ENCODE measurements at places on chromosomes 2 and 18.

- DNase-seq: no peak
These were observed 335.3 kb downstream of the TNS1 start for GRCh38 chr2:217667512-217667911.

DNA sequence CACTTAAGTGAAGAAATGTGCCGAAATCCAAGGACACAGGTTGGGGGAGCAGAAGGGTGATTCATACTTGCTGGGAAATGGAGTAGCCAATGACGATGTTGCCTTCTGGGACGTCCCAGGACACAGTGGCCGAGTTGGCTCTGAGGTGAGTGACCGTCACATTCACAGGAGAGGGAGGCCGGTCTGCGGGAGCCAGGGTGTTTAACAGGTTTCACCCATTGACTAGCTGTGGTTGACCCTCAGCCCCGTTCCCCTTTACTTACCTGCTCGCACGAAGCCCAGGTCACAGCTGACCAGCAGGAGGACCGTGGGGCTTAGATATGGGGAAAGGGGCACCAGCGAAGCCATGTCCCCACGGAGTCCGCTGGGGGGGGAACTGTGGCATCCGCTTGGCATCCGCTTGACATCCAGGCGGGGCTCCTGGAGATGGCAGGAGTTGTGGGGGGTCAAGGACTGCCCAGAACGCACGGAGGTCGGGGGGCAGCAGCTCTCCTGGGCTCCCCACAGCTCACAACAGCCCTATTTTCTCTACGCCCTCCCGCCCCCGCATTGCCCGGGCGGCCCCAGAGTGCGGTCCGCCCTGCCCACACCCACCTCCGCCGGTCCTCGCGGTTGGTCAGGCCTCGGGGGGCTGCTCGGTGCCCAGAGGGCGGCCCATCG, 586 bp downstream of the FNDC4 start:
- no peak for DNase-seq

DNA sequence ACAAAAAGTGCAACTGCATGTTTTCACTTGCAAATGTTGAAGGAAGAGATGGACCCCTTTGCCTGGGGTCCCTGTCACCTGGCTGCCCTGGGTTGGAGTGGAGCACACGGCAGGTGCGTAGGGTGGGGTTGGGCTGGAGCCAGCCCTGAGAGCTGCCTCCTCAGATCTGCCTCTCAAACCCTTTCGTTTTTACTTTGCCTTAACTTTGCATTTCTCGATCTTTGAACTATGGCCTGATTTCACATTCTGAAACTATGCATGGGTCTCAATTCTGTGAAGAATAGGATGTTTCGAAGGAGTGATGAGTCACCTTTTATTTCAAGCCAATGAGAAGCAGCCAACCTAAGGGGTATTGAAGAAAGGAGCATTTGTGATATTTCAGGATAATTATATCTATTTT, 132.8 kb downstream of the ACOXL start:
- no peak for DNase-seq

DNA sequence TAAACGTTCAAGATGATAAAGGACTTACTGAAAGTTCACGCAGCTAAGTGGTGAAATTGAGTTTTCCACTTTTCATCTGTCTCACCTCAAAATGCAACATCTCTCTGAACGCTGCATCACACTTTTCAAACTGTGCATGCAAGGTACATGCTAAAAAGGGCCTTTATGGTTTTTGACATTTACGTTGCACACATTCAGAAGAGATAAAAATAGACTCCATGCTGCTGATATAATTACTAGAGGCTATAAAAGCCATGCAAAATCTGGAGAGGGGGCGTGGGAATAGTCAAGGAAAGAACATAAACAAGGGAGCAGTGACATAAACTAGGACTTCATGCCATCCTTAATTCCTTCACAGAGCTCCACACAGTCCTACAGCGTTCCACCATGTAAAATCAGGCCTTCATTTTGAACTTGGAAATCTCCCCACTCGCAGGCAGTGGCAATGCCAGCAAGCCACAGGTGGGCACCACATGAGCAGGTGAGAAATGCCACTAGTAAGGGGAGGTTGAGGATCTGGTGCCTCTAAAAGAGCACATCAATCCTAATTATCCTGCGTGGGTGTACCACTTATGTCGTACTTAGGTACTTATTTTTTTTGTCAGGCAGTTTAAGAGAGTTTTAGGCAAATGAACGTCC, 71.4 kb downstream of the ZEB2 start:
- DNase-seq: no peak

GRCh38 chr2:33090553-33091134, 143.9 kb downstream of the LTBP1 start:
- DNase-seq: no peak

GRCh38 chr2:41896186-41896846, 151.5 kb upstream of the PKDCC start:
- DNase-seq: no peak

DNA sequence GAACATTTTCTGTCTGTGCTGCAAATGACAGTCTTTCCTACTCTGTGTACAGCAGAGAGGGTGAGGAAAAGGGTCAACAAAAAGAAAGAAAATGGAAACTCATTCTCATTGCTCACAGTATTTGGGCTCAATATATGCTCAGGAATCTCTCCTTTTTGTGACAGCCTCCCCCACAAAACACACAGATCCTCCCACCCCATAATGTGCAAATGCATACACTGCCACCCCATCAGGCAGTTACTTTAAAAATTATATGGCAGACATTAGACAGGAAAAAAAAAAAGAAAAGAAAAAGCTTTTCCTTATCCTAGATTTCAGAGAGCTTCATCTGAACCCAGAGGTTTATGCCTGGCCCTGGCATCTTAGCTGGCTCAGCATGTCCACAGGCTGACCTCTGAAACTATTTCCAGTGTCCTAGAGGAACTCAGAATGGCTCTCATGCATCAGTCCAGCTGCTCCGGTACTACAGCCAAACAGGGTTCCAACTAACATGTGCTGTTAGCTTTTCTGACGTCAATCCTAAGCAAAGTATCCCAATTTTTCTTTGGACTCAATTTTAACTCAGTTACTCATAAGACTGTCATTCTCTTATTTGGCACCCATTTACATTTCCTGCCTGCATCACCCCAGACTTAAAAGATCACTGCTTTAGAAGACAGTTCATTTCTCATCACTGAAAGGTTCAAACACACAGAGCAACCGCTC, 105.9 kb downstream of the RBMS1 start:
- DNase-seq: no peak

DNA sequence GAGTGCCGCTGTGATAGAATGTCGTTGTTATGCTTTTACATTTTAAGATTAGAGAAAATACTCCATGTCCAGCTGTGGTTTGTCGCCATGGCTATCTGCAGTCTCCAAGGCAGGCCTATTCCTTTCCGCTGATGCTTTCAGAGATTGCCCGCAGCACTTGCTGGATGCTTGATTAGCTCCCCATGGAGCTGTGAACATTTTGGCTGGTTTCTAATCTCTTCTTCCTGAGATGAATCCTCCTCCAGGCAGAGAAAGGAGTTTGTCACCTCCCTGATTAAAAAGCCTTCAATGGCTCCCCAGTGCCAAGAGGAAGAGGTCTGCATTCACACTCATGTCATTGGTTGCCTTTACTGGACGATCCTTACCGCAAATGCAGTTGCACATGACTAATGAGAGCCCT, 32.6 kb upstream of the LPIN1 start:
- no peak for DNase-seq

GRCh38 chr2:42110641-42111322, 58.4 kb upstream of the EML4 start:
- no peak for DNase-seq

DNA sequence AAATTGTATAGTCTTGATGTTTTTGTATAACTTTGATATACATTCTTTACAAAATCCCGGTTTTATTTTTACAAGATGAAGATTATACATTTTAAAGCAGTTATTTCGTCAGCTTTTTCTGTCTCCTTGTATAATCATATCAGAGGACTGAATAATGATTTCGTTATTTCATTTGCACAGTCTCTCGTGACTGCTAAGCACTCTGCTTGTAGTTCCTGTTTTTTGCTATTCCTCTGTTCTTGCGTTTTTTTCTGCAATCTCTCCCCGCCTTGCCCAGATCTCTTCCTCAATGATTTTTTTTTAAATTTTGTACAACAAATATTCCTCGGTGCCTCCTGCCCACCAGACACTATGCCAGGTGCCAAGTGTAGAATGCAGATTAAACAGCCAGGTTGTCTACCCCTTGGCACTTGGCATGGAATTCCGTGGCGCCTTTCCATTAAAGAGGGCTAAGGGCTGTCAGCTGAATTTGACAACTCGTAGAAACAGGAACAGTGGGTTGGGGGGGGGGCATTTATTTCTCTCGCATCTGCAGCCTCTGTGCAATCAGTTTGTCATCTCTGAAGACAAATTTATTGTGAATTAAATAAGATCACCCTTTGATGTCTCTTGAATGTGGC, 69.6 kb downstream of the KLHL29 start:
- DNase-seq: no peak

GRCh38 chr2:8543383-8544170, 138.3 kb upstream of the ID2 start:
- DNase-seq: peak; percentile 74

- no peak for DNase-seq
These were observed 83.2 kb downstream of the THNSL2 start for GRCh38 chr2:88253375-88253774.

DNA sequence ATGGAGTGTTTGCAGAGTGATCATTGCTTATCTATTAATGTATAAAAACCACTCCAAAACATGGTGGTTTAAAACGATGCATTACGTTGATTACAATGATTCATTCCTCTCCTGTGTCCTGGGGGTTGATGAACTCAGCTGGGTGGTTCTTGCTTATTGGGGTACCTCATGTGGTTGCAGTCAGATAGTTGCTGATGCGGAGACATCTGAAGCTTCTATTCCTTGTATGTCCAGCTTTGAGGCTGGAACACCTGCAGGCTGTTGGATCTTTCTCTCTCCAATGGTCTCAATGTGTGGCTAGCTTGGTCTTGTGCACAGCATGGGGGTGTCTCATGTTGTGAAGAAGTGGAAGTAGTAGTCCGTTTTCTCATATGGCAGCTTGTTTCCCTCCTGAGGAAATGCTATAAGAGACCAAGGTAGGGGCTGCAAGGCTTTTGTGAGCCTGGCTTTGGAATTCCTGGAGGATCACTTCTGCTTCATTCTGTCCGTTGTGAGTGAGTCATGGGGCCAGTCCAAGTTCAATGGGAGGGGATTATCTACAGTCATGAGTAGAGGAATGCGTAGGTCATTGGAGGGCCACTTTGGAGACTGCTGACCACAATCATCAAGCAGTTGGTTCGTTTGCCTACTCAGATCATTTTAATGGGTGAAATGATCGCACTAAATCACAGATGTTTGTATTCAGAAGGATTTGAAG, 601.0 kb downstream of the SLC4A3 start:
- peak; percentile 66 for DNase-seq

DNA sequence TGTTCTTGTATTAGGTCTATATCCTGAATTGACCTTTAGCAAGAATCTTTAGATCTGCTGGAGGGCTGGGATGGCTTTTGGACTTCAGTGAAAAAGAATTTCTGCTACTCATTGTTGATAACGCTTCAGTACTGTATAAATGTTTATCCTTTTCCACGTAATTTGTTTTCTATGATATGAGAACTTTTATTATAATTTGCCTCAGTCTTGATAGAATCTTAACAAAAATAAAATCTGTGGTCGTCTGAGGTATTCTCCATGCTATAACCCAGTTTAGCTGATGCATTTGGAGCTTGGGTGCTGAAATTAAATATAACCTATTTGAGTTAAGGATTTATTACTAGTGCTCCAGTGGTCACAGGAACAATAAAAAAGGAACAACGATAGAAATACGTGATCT, 71.1 kb downstream of the ACTR3 start:
- no peak for DNase-seq

GRCh38 chr2:7043690-7044089, 126.5 kb downstream of the RNF144A start:
- DNase-seq: no peak

- peak; percentile 8 for DNase-seq
These were observed 558.2 kb downstream of the SUCLG1 start for GRCh38 chr2:83900862-83901261.

- DNase-seq: no peak
These were observed 655.9 kb downstream of the GALR1 start for GRCh38 chr18:77905449-77906055.

DNA sequence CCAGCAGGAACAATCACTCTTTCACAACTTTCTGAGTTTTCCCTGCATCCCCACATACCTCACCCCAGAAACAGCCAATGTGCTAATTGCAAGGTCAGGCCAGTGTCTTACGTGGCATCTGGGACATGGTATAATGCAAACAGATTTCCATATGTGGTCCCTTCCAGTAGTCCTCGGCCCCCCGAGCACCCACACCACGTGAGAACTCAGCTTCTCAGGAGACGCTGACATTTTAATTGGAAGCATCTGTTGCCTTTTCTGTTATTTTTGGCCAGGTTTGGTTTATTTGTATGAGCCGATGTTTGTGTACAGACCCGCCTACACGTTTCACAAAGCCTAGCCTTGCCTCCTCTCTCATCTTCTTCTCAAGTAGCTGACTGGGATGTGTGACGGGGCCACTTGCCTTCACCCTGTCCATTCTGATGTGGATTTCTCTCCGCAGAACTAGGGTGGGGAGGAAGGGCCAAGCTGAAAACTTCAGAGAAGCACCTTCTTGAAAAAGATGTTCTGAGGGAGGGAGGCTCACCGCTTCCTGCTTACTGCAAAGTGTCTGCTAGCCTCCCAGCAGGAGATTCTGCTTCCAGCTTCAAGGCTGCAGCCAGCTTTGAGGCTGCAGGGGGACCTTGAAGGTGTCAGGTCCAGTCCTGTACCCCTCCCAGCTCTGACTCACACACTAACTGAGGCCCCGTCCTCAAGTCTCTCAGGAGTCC, 109.6 kb upstream of the SLC14A2 start:
- no peak for DNase-seq

GRCh38 chr2:216698895-216699294, 3.5 kb upstream of the IGFBP5 start:
- no peak for DNase-seq

- no peak for DNase-seq
These were observed 900 bp downstream of the SLC40A1 start for GRCh38 chr2:189579585-189580186.

GRCh38 chr18:59712311-59712710, 15.1 kb upstream of the CCBE1 start:
- DNase-seq: no peak

DNA sequence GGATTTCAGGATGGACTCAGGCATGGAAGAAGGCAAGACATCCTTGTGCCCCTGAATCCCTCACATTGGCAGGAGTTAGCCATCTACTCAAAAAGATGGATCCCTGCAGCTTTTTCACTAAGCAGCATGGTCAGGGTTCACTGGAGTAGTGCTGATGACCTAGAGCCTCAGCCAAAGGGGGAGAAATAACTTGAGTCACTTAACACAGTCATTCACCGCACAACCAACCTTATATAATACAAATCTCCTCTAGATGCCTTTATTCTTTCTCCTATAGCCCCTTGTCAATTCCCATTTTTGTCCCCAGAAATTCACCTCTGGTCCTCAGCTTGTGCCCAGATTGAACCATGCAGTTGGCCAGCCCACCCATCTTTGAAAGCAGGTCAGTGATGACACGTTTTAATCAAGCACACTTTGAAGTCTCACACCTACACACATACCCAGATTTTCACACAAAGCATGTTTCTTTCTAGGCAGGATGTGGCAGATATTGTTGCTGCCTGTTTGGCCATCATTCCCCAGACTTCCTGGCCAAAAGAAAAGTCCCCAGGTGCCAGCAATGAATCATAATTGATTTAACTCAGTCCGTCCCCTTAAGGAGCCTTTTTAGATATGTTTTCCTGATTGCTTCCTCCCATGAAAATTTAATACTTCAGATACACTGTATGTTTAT, 84.2 kb downstream of the LBH start:
- no peak for DNase-seq

- DNase-seq: no peak
These were observed 3.6 kb downstream of the ZNF516 start for GRCh38 chr18:76491473-76491775.

All from T1000 (cell line).